ENCODE measurements at places on chromosomes 6 and 20.

GRCh38 chr6:66986940-66987339 lies 1279.9 kb upstream of the EYS start:
- DNase-seq = no peak

DNA sequence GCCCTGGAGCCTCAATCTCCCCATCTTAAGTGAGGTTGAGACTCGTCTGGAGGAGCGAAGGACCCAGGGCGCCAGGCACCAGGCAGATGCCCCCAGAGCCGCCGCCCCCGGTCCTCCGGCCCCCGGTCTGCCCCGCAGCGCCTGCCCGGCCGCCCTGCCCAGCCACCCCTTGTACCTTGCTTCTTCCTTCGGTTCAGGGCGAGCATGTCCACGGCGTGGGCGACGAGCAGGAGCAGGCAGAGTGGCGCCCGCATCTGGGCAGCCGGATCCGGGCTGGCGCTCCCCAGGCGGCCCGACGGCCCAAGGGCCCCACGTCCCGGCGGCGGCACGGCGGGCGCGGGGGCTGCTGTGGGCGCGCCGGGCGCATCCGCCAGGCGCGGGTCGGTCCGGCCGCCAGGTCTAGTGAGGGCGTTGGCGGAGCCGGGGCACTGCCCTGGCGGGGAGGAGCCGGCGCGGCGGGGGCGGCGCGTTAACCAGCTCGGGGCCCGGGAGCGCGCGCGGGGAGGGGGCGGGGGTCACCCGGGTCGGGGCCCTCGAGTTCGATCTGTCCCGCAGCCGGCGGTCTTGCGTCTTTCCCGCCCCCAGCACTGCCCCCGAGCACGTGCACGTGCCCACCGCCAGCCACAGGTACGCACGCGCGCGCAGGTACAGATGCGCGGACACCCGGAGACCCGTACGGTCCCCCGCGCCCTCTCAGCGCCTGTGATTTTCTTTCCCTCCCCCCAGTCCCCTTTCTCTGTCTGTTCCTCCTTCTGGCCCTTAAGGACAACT lies at the start of gene RSPO4:
RSPO4 (minus strand) TSS at position 401 of the 771 bp plus-strand sequence; CDS start at position 254, 147 bp downstream.
- DNase-seq = no peak

DNA sequence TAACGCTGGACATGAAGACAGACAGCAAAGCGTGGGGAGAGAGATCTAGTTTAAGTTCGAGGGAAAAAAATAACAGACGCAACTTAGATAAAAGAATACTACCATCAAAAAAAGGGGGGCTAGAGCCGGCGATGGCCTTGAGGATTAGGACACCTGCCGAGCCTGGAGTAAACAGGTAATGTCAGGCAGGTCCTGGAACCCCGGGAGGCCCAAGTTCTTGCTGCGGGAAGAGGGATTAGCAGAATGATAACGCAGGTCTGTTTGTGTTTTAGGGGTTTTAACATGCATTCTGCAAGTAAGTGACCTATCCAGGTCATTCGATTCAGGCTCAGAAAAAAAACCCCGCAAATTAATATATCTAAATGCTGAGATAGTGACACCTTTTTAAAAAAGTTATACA lies 754 bp upstream of the TMEM170B start:
- DNase-seq = no peak

- no peak for DNase-seq
Observed at GRCh38 chr6:117264369-117264691, 1.0 kb upstream of the VGLL2 start.

DNA sequence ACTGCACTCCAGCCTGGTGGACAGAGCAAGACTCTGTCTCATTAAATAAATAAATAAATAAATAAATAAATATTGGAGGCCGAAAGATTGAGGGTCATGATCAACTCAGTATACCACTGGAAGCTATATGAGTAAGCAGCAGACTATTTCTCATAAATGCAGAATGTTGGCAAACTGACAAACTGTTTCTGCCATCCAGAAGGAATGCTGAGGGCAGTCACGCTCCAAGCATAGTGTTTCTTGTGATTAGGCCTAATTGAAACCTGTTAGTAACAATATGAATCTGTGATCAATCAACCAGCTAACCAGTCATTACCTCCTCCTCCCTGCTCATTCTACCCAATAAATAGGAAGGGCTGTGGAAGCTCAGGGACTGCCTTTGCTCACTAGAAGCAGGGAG lies 15.2 kb upstream of the KCNK15 start:
- no peak for DNase-seq

GRCh38 chr20:16662467-16662866 lies 67.4 kb upstream of the SNRPB2 start:
- DNase-seq = no peak

DNA sequence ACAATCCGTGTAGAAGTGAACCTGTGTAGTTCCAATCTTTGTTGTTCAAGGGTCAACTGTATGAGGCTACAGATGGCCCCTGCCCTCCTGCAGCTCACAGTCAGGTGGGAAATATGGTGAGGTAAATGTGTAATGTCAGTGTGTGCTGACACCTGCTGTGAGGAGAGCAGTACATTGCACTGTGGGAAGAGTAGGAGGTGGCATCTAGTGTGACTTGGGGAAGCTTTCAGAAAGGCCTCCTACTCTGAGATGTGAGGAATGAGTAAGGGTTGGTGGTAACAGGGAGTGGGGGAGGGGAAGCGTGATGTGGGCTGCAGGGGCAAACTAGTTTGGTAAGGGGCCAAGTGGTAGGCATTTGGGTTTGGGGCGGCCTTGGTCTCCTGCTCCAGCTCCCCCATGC lies 188.8 kb downstream of the FARS2 start:
- DNase-seq = no peak

DNA sequence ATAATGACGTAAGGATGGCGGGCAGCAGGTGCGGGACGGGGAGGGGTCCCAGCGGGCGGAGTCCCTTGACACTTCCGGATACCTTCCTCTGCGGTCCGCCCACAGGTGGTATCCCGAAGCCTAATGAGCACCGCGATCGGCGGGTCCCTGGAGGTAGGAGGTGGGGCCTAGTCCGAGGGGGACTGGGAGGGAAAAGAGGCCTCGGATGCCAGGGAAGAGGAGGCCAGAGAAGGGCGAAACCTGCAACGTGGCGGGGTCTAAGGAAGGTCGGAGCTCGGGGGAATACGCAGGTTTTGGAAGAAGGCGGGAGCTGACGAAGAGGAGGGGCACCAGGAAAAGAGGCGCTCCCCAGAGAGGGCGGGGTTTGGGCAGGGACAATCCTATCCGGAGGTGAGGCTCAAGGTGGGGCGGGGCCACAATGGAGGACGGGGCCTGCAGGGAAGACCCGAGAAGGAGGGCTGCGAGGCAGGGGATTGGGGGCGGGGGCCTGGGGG lies 3.7 kb downstream of the PRSS16 start:
- no peak for DNase-seq

- DNase-seq = no peak
Observed at GRCh38 chr6:161406646-161407045, 132.8 kb upstream of the AGPAT4 start.

- no peak for DNase-seq
Observed at GRCh38 chr6:105058846-105059245, 101.9 kb downstream of the LIN28B start.

GRCh38 chr20:44054118-44054517 lies 132.9 kb downstream of the JPH2 start:
- DNase-seq = no peak

- no peak for DNase-seq
Observed at GRCh38 chr6:134814076-134814695, 135.7 kb downstream of the ALDH8A1 start.

- DNase-seq = no peak
Observed at GRCh38 chr6:73774311-73774774, 78.3 kb downstream of the CD109 start.

- no peak for DNase-seq
Observed at GRCh38 chr6:84728602-84729001, 35.8 kb downstream of the TBX18 start.

GRCh38 chr6:43393602-43394001 lies 24.2 kb upstream of the ZNF318 start:
- no peak for DNase-seq

GRCh38 chr6:95325916-95326315 lies 251.4 kb upstream of the MANEA start:
- DNase-seq = no peak

DNA sequence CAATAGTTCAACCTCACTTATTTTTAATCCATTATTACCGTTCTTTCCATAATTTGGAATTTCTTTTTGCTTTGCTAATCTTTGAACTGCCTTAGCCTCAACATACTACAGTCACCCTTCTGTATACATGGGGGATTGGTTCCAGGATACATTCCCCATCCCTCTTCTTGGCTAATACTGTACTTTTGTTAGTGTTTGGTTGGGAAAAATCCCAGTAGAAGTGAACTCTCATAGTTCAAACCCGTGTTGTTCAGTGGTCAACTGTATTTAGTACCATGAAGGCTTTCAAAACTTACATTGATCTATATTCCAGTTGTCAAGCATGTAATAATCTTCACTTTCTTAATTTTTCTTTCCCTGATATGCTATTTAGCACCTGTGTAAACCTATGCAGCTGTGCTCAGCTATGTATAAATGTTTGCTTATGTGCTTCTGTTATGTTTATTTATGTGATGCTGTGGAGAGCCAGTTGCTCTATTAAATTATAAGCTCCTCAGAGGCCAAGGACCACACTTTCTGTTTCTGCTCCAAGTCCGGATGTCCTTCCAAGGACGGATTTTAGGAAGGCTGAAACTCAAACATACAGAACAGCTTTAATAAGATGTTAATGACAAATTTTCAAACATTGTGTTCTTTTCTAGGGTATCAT lies 33.3 kb upstream of the LAMA4 start:
- DNase-seq = no peak

- DNase-seq = no peak
Observed at GRCh38 chr6:1498491-1499113, 109.2 kb downstream of the FOXF2 start.
